ENCODE measurements at places on chromosomes 5 and 9.

DNA sequence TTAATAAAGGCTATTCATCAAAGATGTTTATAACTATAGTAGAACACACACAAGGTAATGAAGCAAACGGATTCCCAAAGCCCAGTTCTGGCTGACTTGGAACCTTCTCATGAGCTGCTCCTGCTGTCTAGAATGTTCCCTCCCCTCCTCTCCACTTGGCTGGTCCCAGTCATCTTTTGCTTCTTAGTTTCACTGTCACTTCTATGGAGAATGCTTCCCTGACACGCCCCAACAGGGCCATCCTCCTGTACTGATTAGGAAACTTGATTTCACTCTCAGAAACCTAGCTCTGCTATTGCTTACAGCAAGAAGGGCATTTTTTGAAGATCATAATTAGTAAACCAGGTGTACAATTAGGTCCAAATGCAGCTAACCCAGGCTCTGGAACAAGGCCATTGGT lies 3.2 kb upstream of the RAPGEF1 start:
- DNase-seq, result no peak

DNA sequence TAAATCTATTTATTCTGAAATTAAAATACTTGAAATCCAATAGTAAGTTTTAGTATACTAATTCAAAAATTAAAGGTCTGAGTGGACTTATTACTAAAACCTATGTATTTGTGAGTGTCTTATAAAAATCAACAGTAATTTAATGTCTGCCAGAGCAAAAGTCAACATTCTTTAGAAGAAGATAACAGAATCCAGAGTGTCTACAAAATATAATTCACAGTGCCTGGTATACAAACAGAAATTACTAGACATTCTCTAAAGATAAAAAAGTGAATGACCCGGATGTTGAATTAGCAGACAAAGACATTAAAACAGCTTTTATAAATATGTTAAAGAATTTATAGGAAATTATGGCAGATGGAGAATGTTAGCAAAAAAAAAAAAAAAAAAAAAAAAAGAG lies 22.4 kb upstream of the IRX4 start:
- DNase-seq, result no peak

GRCh38 chr9:129037767-129038098 lies 1.3 kb downstream of the MIGA2 start:
- DNase-seq, result no peak

DNA sequence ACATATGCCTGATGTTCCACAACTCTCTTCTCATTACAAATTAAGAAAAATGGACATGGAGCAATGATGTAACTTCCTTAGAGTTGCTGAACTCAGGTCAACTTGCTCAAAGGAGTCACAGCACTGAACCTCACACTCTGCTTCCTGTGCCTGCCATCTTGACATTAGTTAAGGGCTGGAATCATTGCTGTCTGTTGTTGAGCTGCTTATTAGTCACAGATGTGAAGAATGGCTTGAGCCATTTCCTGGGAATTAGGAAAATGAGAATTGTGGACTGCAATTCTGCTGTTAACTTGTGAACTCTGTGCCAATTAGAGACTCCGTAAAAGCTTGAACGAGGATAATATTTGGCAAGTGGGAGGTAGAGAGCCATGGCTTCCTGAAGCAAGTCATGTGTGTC lies 212.0 kb downstream of the ADAMTS12 start:
- peak; percentile 52 for DNase-seq

- DNase-seq, result no peak
Observed at GRCh38 chr5:139389701-139390638, at the start of gene MZB1. MZB1 (minus strand) TSS chr5:139389913; CDS start chr5:139389856, 57 bp downstream.

GRCh38 chr5:132830436-132831094 lies at the start of gene SHROOM1:
SHROOM1 (minus strand) TSS chr5:132830647; CDS start chr5:132826140, 4,507 bp downstream.
- peak; percentile 84 for DNase-seq

- DNase-seq, result no peak
Observed at GRCh38 chr5:149374801-149375200, 4.3 kb downstream of the IL17B start.

GRCh38 chr5:68661237-68661636 lies 432.6 kb upstream of the SLC30A5 start:
- DNase-seq, result peak; percentile 62

GRCh38 chr9:74281674-74282073 lies 215.5 kb upstream of the RORB start:
- peak; percentile 1 for DNase-seq

- no peak for DNase-seq
Observed at GRCh38 chr5:9878206-9878605, 248.1 kb upstream of the TAS2R1 start.

- DNase-seq, result peak; percentile 29
Observed at GRCh38 chr9:85522459-85523092, 219.2 kb downstream of the AGTPBP1 start.

- DNase-seq, result no peak
Observed at GRCh38 chr5:158430166-158430797, 571.3 kb upstream of the CLINT1 start.

DNA sequence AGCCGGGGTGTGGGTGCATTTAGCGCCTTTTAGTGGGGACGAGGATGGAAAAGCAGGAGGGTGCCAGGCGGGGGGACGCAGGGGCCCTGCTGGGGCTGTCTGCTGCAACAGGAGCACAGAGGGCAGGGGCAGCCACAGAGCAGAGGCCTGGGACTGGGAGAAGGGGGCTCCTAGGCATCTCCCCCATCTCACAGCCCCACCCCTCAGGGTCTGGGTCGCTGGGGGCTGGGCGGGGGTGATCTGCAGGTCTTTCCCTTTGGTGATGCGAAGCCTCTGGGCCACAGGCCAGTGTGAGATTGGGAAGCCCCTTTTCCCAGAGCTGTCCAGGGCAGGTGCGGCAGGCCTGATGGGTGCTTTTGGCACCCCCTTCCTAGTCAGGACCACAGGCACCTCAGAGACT lies 4.8 kb downstream of the TOR2A start:
- no peak for DNase-seq

DNA sequence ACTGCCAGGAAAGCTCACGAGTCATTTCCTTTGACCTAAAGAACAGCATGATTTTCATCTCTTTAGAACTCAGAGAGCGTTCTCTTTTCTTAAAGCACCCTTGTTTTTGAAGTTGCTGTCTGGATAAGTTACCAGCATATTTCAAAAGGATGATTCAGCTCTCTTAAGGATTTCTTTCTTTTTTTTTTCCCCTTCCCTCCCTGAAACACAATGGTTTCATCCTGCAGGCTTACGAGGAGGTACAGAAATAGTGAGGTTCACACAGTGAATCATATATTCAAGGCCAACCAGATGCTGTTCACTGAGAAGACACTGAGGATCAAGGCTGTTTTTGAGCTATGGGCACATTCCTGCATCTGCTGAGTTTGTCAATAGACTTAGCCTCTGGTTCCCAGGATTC lies 257.2 kb downstream of the KIF4B start:
- no peak for DNase-seq

- no peak for DNase-seq
Observed at GRCh38 chr9:6655036-6655435, 9.5 kb upstream of the GLDC start.

- peak; percentile 60 for DNase-seq
Observed at GRCh38 chr9:130172858-130173665, 858 bp downstream of the NCS1 start.

DNA sequence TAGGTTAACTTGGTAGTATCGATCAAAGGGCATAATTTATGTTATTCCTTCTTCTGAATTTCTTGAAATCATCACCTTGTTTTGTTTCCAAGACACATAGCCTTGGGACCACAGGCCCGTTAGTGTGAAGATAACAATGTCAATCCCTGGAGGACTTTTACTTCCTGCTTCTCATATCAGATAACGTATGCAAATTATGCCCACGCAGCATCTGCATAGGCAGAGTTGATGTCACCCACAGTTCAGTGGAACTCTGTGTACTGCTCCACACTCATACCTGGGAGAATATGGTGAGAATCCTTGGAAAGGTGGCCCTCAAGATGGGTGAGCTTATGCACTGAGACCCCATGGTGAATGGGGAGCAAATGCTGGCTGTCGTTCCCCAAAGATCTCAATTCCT lies 95.0 kb downstream of the CFAP90 start:
- DNase-seq, result no peak

DNA sequence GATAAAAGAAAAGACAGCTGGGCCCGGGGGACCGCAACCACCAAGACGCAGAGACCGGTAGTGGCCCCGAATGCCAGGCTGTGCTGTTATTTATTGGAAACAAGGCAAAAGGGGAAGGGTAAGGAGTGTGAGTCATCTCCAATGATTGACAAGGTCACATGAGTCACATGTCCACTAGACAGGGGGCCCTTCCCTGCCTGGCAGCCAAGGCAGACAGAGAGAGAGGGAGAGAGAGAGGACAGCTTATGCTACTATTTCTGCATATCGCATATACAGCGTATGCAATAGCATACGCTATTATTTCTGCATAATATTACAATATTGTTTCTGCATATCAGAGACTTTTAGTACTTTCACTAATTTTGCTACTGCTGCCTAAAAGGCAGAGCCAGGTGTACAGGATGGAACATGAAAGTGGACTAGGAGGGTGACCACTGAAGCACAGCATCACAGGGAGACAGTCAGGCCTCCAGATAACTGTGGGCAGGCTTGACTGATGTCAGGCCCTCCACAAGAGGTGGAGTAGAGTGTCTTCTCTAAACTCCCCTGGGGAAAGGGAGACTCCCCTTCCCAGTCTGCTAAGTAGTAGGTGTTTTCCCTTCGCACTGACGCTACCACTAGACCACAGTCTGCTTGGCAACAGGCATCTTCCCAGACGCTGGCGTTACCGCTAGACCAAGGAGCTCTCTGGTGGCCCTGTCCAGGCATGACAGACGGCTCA lies 50.3 kb downstream of the RFX3 start:
- no peak for DNase-seq

DNA sequence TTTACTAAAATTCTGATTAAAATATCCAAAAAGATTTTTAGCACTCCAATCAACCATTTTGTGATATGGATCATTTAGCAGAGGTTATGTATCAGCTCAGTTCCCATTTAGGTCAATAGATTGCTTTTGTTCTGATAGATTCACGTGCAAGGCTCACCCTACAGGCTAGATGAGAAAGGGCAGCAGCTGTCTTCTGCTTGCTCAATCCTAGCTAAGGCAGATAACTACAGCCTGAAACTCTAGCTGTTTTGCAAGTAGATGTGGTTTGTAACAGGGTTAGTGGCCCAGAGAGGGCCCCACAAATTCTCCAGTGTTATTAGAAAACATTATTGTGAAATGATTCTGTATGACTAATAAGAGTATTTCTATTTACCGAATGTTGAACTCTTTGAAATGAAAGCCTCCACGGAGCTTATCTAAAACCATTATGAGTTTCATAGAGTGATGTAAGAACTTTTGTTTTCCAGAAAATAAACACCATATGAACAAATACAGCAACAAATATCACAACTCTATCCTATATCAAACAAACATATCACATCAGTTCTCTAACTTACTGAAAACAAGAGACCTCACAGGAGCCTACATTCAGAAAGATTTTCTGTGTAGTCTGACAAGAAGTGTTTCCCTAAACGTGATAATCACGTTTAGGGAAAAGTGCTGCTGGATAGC lies 841.9 kb upstream of the ACO1 start:
- DNase-seq, result no peak
